ENCODE measurements at places on chromosomes 5 and 9.

- DNase-seq: no peak
Measured at GRCh38 chr5:108090946-108091345, 291.0 kb downstream of the FBXL17 start.

GRCh38 chr5:150068472-150068871 is 17.9 kb downstream of the CSF1R start:
- DNase-seq: no peak

GRCh38 chr5:135313405-135313804 is 85.6 kb downstream of the MACROH2A1 start:
- no peak for DNase-seq

GRCh38 chr5:168295574-168296201 is 4.2 kb downstream of the WWC1 start:
- peak; percentile 59 for DNase-seq

GRCh38 chr9:90801241-90801972 is at the start of gene SYK:
Gene SYK (plus strand): TSS chr9:90801819. CDS start chr9:90843899, 42,080 bp downstream.
- DNase-seq: peak; percentile 84

GRCh38 chr9:2163231-2163885 is 148.2 kb downstream of the SMARCA2 start:
- DNase-seq: no peak

GRCh38 chr5:111887706-111888105 is 130.7 kb upstream of the NREP start:
- no peak for DNase-seq

DNA sequence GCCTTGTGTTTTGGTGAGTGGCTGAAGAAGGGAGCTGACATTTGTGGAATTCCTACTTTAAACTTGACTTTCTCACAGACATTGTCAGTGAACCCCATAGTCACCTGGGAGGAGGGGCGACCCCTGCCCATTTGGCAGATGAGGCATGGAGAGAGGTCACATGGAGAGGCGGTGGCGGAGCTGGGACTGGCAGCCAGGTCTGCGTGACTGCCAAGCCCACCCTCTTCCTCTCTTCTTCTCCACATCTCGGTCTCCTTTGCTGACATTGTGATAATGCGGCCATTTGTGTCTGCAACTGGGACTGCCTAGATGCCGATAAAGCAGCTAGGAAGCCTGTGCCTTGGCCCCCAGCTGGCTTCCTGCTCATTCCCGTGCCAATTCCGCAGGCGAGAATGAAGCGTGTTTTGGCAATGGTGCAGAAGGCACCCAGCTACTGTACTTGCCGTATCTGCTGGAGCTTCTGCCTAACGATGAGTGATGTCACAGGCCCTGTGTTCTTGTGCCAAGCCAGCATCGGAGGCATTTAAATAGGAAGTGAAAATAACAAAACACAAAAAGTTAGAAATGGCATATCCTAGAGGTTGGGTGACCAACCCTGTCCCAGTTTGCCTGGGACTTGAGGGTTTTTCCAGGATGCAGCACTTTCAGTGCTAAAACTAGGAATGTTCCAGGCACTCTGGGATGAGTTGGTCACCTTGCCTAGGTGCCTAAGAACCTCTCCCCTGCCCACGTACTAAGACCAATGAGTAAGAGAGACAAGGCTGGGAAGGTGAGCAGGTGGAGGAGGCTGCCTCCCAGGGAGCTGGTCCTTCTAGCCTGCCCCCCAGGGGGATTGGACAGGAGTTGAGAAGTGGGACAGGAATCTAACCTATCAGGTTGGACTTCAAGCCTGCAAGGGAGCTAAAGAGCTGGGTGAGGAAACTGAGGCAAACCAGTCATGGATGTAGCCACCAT is 23.6 kb downstream of the OLFML2A start:
- no peak for DNase-seq

GRCh38 chr5:161105525-161105924 is 253.5 kb upstream of the ATP10B start:
- DNase-seq: no peak

GRCh38 chr5:96250782-96251181 is 182.3 kb downstream of the PCSK1 start:
- no peak for DNase-seq

GRCh38 chr5:34789021-34789531 is 49.9 kb upstream of the TTC23L start:
- no peak for DNase-seq

DNA sequence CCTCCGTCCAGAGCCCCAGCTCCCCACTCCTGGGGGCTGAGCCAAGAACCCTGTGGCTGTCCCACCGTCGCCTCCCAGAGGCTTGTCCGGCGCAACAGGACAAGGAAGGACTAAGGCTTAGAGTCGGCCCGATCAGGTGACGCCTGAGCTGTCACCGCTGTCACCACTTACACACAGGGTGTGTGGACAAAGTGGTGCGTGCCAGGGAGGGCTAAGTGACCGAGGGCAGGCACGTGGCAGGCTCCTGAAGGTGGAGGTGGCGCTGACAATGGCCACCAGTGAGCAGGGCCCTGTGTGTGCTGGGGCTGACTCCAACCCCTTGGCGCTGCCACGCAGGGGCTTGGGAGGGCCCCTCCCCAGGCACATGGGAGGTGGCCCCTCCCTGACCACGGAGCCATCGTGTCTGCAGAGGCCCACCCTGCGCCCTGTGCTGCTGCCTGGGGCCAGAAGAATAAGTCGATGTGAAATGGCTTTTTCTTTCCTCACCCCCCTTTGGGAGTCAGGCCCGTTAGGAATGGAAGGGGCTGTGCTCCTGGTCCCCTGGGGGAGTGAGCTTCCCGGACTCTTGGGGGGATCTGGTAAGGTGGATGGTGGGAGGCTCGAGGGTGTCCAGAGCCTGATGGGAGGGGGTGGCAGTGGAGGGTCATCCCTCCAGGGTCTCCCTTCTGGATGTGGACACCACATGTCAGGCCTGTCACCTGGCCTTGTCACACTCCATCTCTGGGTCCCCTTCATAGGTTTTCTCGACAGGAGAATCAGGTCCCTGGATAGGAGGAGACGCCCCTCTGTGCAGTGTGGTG is 2.6 kb upstream of the GPSM1 start:
- no peak for DNase-seq

- no peak for DNase-seq
Measured at GRCh38 chr5:146866263-146866662, 12.3 kb downstream of the PPP2R2B start.

- no peak for DNase-seq
Measured at GRCh38 chr5:136001466-136001981, 27.3 kb upstream of the TGFBI start.

GRCh38 chr5:72372331-72372730 is 52.2 kb downstream of the PTCD2 start:
- no peak for DNase-seq

GRCh38 chr5:168046163-168046562 is 245.3 kb upstream of the WWC1 start:
- no peak for DNase-seq

GRCh38 chr9:35102465-35102768 is 514 bp downstream of the STOML2 start:
- no peak for DNase-seq

- no peak for DNase-seq
Measured at GRCh38 chr5:36569491-36569890, 36.9 kb upstream of the SLC1A3 start.

- DNase-seq: no peak
Measured at GRCh38 chr9:36041506-36041905, 4.8 kb downstream of the RECK start.

DNA sequence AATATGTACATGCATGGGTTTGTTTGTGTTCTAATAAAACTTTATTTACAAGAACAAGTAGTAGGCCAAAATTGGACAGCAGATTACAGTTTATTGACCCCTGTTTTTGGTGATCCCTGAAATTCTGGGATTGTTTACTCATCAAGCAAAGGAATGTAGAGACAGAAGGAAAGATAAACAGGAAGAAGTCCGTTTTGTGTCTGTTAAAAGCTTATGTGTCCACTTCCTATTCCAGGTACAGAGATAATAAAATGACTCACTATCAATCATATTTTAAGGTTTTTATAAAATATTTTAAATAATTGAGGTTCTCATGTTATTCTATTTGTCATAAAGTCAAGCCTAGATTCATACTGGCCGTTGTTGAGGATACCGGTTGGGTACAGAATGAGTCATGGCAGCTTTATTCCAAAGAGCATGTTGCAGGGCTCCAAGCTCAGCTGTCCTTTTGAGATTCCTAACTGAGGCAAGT is 214.9 kb upstream of the DAB2 start:
- DNase-seq: no peak

DNA sequence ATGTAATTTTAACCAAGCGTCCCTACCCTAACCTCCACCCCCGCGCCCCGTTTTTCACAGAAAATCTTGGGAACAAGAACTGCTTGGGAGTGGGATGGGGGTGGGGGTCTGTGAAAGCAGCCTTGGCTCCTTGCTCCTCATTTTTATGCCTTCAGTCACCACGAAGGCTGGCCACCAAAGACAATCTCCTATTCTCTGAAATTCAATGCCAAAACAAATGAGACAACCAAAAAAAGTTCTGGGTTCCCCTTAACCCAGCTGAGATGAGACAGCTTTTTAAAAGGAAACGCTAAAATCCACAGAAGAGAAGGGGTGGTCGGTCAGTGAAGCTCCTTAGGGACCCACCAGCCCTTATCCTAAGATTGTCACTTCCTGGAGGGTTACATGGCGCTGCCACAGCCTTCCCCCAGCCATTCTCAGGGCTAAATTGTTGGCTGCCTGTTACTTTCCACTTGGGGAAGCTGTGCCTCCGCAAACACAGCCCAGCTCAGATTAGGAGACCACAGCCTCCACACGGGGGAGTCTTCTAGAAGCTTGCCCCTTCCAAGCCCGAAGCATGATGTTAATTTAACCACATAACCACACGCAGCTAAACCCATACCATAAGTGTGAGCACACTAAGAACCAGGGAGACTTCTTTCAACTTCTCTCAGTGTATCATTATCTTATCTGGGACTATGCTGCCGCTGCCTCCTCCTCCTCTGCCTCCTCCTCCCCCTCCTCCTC is 136.3 kb downstream of the FOXD1 start:
- peak; percentile 52 for DNase-seq

GRCh38 chr5:72167257-72167656 is 60.0 kb downstream of the MAP1B start:
- DNase-seq: no peak

- DNase-seq: no peak
Measured at GRCh38 chr9:88994469-88995199, 3.4 kb downstream of the S1PR3 start.

DNA sequence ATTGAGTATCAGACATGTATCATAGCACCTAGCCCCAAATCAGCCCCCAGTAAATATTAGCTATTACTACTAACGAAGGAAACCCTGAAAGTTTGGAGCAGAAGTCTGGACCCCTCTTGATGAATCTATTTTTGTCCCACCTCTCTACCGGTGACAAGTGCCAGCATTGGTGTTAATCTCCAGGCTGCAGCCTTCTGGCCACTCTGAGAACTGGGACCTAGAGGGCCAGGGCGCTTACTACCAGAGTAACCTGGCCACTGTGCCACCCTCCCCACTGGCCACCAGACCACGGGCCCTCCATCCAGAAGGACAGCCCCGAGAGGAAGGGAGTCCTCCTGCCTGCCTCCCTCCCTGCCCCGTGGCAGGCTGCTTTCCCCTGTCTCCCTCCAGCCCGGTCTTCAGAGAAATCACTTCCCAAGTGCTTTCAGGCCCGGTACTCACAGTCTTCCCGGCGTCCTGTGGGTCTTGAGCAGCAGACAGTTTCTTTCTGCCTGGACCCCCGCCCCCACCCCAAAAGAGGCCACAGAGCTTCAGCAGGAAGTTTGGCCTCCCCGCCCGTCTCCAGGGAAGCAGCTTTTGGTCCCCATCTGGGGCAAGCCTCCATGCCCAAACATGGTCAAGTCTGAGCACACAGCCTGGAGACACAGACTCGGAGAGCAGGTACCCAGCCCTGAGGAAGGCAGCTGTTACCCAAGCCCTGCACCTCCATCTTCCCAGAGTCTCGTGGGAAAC is at the start of gene KCNMB1:
Gene KCNMB1 (minus strand): TSS at position 550 of the 732 bp plus-strand sequence. CDS start 3,920 bp downstream, outside the sequence.
- DNase-seq: peak; percentile 22

- no peak for DNase-seq
Measured at GRCh38 chr9:109468927-109469326, 29.2 kb downstream of the PTPN3 start.

- no peak for DNase-seq
Measured at GRCh38 chr9:134272302-134273023, 53.8 kb upstream of the RXRA start.

DNA sequence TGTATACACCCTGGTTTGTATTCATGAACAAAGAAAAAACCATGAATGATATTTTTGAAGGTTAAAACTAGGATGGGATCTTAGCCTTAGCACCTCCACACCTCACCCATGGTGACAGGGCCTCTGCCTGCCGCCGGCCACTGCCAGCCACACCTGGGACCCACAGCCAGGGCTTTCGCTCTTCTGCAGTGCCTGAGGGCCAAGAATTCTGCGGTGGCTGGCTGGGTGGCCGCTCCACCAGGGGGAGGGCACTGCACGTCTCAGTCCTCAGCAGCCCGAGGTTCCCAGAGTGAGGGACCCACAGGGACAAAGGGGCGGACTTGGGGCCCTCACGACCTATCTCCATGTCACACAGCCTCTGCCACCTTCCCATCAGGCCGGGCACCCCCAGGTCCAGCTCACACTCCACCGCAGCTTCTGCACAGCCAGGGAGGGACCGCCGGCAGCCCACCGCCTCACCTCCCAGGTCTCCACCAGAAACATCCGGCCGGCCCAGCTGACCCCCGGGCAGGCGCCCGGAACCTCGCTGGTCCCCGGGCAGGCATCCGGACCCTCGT is 6.9 kb downstream of the EXD3 start:
- DNase-seq: no peak

DNA sequence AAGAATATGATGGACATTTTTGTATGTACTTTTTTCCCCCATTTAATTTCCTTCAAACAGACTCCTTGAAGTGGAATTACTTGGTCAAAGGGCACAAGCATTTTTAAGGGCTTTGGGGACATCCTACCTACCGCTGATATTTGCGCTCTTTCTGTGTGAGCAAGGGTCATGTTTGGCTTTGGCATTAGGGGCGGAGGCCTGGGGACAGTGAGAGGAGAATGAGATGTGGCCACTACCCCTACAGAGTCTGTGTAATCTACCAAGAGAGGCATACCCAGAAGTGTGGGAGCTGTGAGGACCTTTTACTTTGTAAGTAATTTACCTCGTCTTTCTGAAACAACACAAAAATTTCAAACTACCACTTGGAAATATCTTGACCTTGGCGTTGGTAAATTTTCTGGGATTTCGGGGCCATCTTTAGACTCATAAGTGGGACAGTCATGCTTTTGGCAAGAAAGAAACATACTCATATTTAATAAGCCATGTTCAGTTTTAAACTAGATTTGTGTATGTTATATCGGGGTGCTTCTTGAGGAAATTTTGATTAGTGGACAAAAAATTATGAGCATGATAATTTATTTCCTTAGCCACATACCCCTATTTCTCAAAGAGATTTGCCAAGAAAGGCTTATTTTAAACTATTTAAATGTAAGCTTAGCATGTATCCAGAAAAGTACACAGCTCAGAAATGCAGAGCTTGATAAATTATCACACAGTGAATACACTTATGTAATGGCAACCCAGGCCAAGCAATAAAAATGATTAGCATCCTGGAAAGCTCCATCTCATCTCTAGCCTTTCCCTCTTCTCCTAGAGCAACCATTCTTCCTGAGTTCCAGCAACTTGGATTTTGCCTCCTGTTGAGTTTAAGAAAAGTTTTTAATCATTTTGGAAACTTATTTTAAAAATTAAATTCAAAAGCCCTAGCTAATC is 63.6 kb downstream of the ARHGAP26 start:
- no peak for DNase-seq

GRCh38 chr9:78196258-78196657 is 39.6 kb upstream of the CEP78 start:
- DNase-seq: no peak
